GOT3 (cell line): ENCODE measurements at places on chromosomes 12 and 14.

DNA sequence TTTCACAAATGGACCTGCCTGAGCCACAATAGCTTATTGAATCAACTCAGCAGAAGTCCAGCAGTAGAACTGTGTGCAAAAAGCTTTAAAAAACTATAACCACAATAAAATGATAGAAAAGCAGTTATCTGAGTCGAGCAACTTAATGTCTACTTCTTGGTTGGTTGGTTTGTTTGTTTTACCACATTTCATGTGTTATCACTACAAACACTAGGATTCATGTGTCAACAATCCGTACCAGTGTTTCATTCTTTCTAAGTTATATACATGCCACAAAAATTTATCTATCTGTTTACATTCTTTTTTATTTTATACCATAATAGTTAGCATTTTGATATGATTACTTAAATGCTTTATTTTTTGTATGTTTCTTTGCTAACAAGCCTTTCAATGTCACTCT, 339.0 kb downstream of the KCNH5 start:
- DNase-seq, result no peak

- peak; percentile 86 for DNase-seq
Observed at GRCh38 chr12:40622246-40622838, 69.9 kb upstream of the CNTN1 start.

DNA sequence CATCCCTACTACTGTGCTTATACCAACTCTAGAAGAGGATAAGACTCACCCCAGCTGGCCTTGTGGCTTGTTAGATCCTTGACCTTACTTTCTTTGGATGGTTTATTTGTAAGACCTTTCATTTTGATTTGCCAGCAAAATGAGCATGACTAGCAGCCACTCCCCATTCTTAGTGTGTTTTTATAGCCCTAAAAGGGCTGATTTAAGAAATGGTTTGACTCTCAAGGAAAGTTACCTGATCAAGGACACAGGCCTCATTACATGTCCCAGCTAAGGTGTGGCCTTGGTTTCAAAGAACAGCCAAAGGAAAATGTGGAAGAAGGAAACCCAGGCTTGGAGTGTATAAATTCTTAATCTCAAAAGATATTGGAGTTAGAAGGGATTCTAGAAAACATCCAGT, 41.4 kb downstream of the SLC17A8 start:
- no peak for DNase-seq

DNA sequence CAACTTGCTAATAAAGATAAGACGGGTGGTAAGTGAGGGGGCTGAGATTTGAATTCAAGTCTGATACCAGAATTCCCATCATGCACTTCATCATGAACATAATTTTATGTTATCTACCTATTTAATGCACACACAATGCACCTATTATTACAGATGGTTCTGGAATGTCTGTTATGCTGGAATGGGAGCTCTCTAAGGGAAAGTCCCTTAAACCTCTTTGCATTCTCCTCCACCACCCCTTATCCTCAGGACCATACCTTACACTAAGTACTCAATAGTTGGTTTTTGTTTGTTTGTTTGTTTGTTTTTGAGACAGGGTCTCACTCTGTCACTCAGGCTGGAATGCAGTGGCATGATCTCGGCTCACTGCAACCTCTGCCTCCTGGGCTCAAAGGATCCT, 7.0 kb upstream of the MSI1 start:
- DNase-seq, result no peak

DNA sequence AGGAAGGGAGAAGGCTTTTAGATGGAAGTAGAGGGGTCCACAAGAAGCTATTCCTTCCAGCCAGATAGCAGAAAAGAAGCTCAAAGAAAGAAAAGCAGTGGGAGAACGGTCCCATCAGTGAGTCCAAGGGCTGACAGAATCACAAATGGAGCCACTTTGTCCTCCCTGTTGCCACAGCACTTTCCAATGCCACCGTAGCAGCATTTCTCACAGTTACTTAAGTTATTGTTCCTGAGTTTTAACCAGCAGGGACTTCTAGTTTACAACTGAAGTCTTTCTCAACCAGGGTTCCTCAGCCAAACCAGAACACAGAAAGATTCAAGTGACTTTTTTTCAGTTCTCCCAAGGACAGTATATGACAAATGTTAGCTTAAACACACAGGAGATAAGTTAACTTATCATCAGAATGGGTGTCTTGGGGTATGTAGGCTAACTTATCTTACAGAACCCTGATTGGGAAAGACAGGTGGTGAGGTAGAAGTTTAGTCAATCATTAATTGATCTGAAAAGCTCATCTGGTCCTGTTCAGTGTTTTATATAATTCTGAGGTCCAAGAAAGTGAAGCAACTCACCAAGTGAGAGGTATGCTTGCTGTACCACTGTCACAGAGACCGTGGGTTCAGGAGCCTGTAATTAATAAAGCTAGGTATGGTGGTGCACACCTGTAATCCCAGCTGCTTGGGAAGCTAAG, 7.0 kb downstream of the GATC start:
- DNase-seq, result no peak

DNA sequence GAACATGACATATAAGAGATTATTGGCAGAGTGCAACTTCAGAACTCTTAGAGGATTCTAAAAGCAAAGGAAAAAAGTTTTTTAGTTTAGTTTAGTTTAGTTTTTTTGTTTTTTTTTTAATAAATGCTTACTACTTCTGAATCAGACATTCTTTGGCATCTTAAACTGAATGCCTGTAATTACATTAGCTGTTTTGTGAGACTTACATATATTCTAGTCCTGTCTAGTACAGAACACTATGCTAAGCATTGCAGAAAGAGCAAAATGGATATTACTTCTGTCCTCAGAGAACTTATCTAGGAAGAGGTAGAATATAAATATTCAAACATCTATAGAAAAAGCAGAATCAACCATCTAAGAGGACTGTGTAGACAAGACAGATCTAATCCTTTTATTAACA, 133.2 kb downstream of the RAD51B start:
- no peak for DNase-seq

- DNase-seq, result no peak
Observed at GRCh38 chr14:90569201-90569600, 172.4 kb downstream of the CALM1 start.

DNA sequence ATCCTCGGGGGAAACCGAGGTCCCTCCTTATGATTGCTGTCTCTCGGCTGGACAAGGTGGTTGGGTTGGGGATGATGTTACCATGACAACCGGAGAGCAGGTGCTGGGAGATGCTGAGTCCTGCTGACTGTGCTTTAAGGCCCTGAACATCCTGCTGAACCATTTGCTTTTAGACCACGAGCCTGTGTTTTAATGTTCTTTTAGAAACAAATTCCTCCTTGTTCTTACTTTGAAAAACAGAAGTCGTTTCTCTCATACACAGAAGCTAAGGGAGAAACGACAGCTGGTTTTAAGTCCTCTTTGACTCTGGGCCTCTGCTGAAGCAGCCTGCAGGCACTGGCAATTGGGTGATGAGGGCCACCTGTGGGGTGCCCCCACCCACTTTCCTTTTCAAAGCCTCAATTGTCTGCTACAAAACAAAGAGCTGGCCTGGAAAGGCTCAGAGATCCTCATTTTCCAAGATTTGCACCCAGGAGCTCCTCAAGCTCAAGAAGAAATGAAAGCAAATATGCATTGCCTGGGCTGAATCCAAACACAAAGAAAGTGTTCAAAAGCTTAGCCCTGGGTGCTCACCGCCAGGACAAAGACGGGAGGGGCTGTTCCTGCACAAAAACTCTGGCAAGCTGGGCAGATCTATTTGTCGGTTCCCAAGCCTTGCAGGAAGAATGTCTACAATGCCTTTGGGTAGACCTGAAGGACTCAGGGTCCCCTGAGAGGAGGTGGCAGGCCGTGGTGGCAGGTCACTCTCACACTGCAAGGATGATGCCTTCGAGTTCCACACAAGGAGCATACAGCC, 90.0 kb upstream of the CLMN start:
- DNase-seq, result no peak

- no peak for DNase-seq
Observed at GRCh38 chr14:95903165-95903564, 26.5 kb downstream of the TUNAR start.

- no peak for DNase-seq
Observed at GRCh38 chr12:46268583-46269428, at the start of gene SLC38A1. Gene SLC38A1, minus strand, starts transcription at chr12:46269043. Its CDS starts 29,243 bp downstream, at chr12:46239800.

DNA sequence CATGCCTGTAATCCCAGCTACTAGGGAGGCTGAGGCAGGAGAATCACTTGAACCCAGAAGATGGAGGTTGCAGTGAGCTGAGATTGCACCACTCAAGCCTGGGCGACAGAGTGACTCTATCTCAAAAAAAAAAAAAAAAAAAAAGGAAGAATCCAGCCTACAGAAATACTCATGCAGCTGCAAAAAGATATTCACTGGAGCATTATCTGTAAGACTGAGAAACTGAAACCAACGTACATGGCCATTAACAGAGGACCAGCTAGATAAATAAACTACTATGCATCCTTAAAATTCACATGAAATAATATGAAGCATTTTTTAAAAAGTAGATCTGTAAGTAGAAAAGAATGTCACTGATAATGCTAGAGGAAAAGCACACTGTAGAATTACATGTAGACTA, 3.5 kb downstream of the SLC7A7 start:
- DNase-seq, result no peak

GRCh38 chr14:61298824-61299223, 17.7 kb upstream of the TMEM30B start:
- DNase-seq, result no peak

DNA sequence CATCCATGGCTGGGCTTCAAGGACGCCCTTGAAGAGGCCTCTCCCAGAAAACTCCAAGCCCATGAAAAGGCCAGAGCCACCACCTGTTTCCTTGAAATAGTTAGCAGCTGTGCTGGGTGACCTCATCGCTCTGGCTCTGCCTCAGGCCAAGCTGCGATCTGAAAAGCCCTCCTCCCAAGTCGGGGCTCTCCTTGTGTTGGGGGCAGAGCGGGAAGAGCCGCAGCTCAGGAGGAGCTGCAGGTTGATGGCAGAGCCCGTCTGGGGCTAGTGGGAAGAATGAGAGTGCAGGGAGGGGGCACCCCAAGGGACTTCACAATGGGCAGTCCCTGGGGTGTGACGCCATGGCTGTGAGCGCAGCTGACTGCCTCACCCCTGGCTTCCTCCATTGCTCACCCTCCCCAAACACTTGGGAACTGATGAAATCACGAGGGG, 50.0 kb upstream of the STON2 start:
- peak; percentile 1 for DNase-seq

DNA sequence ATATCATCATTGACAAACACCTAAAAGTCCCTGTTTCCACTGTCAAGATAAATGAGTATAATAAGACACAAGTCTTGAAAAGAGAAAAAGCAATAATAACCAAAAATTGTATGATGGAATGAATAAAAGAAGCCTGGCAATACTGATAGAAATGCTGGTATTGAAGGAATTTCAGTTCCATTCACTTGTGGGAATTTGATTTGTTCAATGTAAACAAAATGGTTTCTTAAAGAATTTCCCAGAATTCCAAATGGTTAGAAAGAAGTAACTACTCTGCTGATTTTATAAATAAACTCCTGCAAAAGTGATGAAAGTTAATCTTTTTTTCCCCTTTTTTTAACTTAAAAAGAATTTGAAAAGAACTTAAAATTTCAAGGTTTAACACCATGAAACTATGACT, 129.9 kb upstream of the PDZRN4 start:
- no peak for DNase-seq

DNA sequence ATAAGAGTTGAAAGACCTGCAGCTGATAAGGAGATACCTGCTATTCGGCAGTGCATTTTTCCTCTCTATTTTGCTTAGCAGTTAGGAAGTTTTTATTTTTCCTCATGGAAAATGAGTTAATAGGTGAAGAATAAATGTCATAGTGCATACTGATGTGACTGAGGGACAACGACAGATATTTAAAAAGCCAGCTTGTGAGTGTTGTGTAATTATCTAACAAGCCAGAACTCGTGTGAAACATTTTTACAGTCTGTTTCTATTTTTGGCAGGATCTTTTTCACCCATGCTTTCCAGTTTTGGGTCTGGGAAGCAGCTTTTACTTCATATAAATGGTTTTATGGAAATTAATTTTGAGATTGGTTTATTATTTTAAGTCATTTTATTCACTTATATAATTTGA, 2.9 kb downstream of the FBXO34 start:
- DNase-seq, result no peak

DNA sequence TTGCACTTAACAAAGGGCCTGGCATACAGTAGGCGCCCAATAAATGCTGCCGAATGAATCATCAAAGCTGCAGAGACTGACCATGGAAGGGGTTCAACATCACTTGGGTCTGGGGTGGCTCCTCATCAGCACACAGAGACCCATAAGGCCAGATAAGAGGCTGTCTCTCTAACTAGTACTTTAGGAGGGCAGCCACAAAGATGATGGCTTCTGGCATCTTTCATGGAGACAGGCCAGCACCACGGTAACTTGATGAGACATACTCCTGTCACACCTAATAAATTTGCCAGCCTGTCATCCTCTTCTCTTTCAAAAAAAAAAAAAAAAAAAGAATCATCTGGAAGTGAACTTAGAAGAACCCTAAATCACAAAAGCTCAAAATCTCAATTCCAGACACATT, 3.4 kb downstream of the PRIMA1 start:
- DNase-seq, result no peak

- DNase-seq, result no peak
Observed at GRCh38 chr12:119393677-119394076, 59.1 kb downstream of the CCDC60 start.

DNA sequence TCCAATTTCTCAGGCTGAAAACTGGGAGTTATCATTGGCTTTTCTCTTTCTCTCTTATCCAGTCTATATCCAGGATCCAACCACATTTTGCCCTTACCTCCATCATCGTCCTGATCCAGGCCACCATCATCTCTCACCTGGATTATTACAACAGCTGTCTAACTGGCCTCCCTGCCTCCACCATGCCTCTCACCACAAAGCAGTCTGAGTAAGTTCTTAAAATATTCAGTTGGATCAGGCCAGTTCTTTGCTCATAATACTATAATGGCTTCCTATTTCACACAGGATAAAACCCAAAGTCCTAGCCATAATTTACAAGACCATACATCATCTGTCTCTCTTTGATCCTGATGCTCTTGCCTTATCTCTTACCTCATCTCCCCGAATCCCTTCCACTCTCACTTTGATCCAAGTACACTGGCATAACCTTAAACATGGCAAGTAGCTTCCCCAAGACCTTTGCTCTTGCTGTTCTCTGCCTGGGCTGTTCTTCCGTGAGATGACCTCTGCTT, 133.4 kb upstream of the RAP1B start:
- DNase-seq, result no peak

DNA sequence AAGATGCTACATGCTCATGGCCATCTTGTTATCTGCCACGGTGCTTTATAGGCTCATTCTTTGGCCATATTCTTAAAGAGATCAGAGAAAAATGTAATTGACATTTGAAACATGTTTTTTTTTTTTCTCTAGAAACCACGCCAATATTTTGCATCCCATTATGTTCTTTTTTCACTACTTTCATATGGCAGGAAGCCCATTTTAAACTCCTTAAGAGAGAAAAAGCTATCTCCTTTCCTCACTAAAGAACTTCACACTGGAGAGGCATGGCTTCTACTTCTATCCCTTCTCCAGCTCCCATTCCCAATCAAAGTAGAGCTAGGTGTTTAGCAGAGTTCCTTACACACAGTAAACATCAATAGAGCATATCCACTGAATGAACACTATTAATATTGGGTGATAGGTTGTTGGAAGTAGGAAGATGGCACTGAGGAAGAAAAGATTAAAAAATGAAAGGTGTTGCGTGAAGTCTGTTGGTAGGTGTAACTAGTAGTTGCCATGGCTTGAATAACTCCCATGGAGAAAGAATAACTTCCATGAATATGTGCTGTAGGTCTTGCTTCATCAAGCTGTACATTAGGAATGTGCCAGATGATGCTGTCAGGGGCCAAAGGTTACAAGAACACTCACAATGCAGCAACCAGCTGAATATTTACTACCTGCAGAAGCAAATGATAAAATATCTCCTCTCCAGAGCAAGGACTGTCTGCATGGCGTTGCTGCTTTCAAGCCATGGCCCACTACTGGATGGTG, 178.8 kb downstream of the STXBP6 start:
- no peak for DNase-seq

- no peak for DNase-seq
Observed at GRCh38 chr12:1047898-1048660, 57.1 kb downstream of the ERC1 start.
